ENCODE measurements at places on chromosomes 2 and 18.

DNA sequence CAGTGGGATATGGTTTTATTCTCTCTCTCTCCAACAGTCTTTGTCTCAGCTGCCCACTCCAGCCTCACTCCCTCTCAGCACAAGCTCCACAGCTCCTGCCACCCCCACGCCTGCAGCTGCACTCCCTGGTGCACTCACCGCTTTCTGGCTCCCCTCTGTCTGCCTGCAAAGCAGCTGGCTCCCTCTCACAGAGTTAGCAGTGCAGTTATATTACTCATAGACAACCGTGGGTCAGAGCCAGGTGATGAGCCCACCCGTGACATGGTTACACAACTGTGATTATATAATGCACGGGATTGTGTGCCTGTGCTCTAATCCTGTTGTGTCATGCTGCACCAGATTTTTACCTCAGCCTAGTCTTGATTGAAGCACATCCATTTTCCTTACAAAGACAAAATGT, 276.9 kb upstream of the CHAC2 start:
- no peak for DNase-seq

DNA sequence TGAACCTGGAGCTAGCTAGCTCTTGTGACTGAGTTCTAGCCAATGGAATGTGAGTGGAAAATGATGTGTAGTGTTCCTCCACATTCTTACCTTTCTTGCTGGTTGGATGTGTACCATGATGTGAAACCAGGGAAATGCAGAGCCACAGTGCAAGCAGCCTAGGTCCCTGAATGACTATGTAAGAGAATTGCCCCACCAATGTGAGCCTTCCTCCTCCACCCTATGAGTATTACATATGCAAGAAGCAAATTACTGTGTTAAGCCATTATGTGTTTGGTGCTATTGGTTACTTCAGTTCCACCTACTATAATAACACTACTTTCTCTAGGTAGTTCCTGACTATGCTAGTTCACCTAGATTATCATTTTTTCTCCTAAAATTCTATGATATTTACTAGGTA, 39.6 kb downstream of the LCLAT1 start:
- DNase-seq, result no peak

- DNase-seq, result no peak
Measured at GRCh38 chr2:20352230-20352578, 1.6 kb upstream of the PUM2 start.

GRCh38 chr2:13260402-13260801, 543.7 kb downstream of the TRIB2 start:
- no peak for DNase-seq

- no peak for DNase-seq
Measured at GRCh38 chr2:99725820-99726219, 236.0 kb upstream of the REV1 start.

DNA sequence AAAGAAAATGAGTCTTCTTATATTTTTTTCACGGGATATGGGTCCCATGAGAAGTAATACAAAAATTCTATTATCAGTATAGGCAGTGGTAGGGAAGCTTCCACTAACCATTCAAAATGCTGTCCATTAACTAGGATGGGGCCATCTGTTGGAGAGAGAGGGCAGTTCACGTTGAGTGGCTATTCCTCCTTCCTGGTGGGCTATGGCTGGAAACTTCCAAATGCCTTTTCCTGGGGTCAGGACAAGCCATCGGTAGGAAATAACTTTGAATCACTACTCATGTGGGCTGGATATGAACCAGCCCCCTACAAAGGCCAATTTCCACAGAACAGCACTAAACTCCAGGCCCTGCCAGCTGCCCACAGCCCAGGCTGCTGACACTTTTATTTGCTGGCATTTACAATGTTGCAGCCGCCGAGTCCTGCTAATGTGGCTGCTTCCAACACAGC, 156.1 kb upstream of the HNRNPA3 start:
- DNase-seq, result no peak

DNA sequence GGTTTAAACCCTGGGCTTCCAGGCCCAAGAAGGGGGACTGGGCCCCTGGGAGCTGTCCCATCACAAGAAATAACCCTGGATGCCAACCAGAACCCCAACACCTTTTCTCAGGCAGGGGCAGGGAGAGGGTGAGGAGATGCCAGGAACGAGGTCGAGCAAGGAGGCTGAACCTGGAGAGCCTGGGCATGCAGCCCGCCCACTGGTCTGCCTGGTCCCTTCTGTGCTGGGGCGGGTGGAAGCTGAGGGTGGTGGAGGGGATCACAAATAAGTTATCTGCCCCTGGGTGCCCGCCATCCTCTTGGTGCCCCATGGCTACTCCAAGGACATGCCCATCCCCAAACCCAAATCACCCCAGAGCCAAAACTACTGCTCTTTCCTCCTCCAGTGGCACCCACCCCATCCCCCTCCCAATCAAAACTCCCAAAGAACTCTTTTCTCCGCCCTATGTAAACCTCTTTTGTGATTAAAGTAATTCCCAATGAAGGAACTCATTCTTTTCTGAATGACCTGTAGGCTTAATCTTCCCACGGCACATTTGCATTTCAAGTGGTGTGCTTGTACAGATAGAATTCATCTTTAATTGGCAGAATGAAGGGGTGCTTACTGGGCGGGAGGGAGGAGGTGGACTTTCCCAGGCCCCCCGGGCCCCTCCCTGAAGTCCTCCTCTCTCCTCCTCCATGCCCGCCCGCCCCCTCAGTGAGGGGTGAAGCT, 47.9 kb downstream of the EFR3B start:
- no peak for DNase-seq

- DNase-seq, result no peak
Measured at GRCh38 chr18:24795129-24795528, 334.7 kb downstream of the HRH4 start.

DNA sequence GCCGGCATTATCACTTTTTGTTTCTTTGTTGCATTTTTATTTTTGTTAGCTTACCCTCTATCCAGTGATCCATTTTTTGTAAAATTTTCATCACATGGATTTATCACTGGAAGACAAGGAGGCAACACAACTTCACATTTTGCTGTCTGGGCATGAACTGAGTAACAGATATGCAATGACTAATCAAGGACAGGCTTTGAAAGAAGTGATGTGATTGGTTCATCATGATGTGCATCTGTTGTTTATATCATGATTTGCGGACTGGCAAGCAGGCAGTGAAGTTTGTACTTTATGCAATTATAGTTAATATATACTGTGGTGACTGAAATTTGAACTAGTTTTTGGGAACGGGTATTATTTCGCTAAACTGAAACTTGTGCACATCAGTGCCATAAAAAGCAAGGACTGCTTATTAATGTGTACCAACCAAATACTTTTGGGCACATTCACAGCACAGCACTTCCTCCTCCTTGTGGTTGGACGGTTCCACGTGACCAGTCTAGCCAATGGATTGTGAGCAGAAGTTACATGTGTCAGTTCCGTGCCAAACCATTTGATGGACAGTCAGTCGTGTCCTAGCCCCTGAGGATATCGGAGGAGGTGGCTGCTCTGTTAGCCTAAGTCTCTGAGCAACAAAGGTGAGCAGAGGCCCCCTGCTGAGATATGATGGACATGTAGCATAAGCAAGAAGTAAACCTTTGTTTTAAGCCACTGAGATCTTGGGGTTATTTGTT, 201.4 kb upstream of the SIX2 start:
- no peak for DNase-seq

GRCh38 chr18:23591011-23591410, 4.7 kb upstream of the NPC1 start:
- DNase-seq, result no peak

DNA sequence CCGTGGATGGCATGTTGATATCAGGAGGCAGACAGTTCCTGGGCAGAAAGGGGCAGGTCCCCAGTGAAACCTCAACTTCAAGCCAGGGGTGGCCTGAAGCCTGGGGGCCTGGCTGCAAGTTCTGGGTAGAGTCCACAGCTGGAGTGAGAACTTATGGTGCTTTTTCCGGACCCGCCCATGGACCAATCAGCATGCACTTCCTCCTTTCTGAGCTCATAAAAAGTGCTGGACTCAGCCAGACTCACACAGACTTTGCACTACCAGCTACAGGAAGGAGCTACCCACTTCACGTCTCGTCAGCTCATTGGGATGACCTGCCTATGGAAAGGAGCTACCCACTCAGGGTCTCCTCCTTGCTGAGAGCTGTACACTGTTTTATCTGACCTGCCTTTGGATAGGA, 183.1 kb upstream of the MC4R start:
- DNase-seq, result no peak

DNA sequence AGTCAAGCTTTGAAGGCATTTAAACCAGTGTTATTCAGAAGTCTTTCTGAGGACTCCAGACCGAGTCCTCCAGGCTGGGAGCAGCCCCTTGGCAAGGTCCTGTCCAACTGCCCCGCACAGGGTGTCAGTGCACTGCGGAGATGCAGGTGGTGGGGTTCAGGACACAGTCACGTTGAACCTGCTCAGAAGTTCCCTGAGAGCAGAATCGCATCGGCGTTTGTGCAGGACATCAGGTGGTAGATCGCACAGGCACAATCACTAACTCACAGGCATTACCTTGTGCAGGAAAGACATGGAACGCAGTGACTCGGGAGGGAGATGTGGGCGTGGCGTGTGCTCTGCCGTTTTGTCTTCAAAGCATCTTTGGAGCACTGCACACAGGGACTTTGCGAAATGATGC, 10.4 kb downstream of the COPS9 start:
- DNase-seq, result no peak

DNA sequence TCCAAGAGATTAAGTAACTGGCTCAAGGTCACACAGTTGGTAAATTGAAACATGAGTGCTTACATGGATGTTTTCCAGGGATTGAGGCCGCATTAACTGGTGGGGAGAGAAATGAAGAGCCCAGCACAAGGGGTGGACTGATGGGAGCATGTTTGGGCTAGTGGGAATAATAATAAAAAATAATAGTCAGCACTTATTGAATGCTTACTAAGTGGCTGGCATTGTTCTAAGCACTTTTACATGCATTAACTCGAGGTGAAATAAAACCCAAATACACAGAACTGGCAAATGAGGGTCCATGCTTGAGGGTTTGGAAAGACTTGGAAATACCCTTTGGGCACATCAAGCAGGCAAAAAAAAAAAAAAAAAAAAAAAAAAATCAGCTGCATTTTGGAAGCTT, 34.0 kb upstream of the CDK5R2 start:
- no peak for DNase-seq

DNA sequence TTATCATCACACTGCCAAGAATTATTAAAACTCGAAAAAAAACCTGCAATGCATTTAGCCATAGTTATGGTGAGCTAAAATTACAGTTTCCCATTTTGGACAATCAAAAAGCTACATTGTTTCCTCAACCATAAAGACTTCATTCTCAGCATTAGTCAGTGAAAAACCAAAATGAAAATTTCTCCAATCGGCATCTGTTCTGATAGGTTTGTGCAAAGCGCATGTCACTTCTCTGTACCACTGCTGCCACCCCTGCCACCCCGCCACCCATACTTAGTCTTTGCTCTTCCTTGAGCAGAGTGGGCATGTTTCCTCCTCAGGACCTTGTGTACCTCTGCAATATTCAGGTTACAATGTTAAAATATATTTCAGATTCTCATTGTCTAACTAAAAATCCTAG, 7.1 kb upstream of the ZBTB14 start:
- no peak for DNase-seq

- no peak for DNase-seq
Measured at GRCh38 chr2:217407362-217407761, 547.5 kb upstream of the TNP1 start.

DNA sequence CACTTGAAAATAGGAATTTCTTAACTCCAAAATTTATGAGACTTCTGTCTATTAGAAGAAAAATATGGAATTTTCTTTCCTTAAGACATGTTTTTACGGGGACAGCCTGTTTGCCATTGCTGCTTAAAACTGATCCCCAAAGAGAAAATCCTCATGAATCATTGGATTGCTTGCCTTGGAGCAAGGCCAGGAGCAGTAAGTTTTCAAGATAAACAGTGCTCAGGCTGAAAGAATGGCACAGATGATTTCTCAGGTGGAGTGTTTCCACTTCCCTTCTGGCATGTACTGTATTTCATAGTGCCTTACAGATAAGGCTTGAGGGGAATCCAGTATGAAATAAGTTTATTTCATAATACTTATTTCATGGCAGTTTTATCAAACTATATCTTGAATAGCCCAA, 74.3 kb upstream of the MMADHC start:
- no peak for DNase-seq

GRCh38 chr18:52612406-52612805, 272.4 kb downstream of the DCC start:
- no peak for DNase-seq

DNA sequence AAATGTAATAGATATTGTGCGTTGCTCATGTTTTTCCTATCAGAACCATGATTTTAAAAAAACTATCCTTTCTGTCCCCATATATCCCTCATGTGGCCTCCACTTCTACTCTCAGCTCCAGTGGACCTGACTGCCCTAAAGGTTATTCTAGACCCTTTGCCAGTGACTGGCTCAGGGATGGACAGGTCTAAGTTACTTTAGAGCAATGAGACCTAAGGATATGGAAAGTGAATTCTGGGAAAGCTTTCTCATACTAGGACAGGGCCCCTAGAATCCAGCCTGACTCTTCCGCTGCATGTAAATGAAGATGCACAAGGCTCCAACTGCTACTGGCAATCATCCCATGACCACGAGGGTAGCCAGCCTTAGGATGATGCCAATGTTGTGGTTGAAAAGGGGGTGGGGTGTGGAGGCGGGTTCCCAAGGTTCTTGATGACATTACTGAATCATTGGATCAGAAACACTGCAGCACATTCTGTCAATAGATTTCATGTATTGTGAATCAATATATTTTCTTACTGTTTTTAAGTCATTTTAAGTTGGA, 21.3 kb downstream of the C2orf69 start:
- no peak for DNase-seq

DNA sequence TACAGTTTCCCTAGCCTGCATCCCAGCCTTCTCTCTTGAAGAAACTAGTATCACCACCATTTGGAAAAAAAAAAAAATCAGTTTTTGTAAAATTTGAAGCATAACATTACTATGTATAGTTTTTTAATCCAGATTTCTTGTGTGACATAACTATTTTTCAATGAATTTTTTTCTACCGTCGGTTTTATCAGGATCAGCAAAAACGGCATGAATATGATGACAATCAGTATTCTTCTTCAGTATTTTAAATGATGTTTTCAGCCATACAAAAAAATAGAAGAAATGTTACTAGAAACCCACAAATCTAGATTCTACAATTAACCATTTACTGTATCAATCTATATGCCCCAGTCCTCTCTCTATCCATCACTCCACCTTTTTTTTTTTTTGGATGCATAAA, 103.9 kb downstream of the MGAT5 start:
- no peak for DNase-seq

- no peak for DNase-seq
Measured at GRCh38 chr18:63922049-63922448, 14.3 kb downstream of the SERPINB10 start.

DNA sequence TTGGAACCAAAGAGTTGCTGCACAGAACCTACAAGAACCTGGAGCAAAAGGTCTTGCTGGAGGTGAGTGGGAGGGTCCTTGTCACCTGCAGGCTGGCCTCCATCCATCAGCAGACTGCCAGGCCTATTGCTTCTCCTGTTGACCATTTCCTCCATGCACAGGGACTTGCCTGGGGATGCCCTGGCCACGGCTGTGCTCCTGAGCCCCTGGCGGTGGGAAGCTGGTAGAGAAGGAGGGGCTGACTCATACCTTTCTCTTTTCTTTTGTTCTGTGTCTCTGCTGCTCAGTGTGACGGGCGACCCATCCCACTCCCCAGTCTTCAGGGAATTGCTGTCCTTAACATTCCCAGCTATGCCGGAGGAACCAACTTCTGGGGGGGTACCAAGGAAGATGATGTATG, 102.6 kb downstream of the DGKD start:
- DNase-seq, result no peak
